ENCODE measurements at places on chromosomes 7 and 10. TPM values are rescaled to one million over a fixed set of nuclear protein-coding genes. Genes with fewer than 3 reads are reported as not detected.

Gene MEOX2
- 6.9 TPM for total RNA-seq

Gene TSPAN33
- 9.9 TPM for total RNA-seq

Gene C10orf67
- 0.35 TPM for total RNA-seq

Gene FEZF1
- total RNA-seq: 0.13 TPM

Gene SYT15B
- total RNA-seq: 4.6 TPM

Gene ZNF425
- total RNA-seq: 0.78 TPM

Gene ELAPOR2
- 8.9 TPM for total RNA-seq

Gene MYL10
- total RNA-seq: not detected

Gene SPAG6
- not detected for total RNA-seq

Gene PNLIPRP3
- not detected for total RNA-seq
